ENCODE measurements at places on chromosomes 2 and 18.

- DNase-seq = no peak
Observed at GRCh38 chr2:233817995-233818638, 36.2 kb downstream of the HJURP start.

GRCh38 chr2:23418461-23418911 is 33.5 kb downstream of the KLHL29 start:
- no peak for DNase-seq

- DNase-seq = no peak
Observed at GRCh38 chr2:8086796-8087479, 594.9 kb upstream of the ID2 start.

GRCh38 chr2:134119117-134119712 is 134.7 kb upstream of the MGAT5 start:
- no peak for DNase-seq

DNA sequence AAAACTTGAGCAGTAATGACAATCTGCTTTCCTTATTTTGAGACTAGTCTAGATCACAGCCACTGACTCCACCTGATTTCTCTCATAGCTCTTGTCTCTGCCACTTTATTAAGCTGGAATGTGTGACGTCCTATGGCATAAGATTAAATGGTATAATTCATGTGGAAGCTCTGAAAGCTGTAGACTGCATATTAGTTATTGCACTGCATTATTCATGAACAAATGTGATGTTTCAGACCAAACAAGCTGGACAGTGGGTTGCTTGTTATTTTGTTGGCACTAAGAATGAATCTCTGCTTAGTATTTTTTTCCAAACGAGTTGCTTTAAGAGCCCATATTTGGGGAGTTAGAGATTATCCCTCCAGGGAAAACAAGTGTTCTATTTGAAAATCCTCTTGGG is 1218.5 kb downstream of the SUCLG1 start:
- no peak for DNase-seq

DNA sequence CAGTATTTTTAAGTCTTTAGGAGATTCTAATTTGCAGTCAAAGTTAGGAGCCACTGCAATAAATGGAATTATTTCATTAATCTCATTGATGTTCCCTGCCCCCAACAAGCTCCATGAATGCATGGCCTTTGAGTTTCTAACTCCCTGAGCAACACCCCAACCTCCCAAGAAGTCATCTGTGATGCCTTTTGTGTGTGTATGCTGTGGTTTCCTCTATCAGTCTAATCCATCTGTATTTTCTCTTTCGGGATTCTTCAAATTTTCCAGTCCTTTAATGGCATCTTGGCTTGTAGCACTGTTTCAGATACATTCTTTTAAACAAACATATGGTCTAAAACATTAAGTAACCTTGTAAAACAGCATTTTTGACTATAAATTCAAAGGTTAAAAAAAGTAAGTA is 16.8 kb downstream of the SERPINB10 start:
- no peak for DNase-seq

DNA sequence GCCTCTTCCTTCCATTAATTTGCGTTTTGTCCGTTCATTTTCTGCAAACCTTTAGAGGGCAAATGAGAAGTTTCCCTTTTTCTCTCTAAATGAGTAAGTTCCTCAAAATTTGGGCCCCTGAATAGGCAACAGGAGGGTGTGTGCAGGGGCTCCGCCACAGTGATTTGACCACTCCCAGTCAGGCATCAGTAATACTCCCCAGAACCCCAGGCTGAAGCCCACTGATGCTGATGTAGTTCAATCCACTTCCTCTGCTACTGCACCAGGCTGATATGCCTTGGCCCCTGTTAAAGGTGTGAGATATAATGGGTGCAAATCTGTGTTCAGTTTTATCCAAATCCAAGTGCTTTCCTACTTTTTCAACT is 1150.0 kb downstream of the RPIA start:
- DNase-seq = no peak

- no peak for DNase-seq
Observed at GRCh38 chr2:145617906-145618305, 1098.0 kb upstream of the ZEB2 start.

DNA sequence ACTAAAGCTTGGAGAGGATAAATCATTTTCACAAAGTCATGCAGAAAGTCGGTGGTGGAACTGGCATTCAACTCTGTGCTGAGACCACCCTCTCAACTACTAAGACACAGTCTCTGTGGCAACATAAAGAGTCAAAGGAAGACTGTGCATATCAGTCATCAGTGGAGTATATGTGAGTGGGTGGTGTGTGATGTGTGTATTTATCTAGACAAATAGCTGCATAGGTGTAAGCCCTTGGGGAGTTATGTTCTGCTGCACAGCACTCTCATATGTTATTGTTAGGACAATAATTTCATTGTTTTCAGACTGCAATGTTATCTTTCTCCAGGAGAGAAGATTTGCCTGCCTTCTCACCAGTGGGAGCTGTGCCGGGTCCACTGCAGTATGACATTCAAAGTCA is 186.3 kb upstream of the HNRNPA3 start:
- no peak for DNase-seq

GRCh38 chr2:219726916-219727315 is 99.5 kb downstream of the SLC4A3 start:
- DNase-seq = no peak

DNA sequence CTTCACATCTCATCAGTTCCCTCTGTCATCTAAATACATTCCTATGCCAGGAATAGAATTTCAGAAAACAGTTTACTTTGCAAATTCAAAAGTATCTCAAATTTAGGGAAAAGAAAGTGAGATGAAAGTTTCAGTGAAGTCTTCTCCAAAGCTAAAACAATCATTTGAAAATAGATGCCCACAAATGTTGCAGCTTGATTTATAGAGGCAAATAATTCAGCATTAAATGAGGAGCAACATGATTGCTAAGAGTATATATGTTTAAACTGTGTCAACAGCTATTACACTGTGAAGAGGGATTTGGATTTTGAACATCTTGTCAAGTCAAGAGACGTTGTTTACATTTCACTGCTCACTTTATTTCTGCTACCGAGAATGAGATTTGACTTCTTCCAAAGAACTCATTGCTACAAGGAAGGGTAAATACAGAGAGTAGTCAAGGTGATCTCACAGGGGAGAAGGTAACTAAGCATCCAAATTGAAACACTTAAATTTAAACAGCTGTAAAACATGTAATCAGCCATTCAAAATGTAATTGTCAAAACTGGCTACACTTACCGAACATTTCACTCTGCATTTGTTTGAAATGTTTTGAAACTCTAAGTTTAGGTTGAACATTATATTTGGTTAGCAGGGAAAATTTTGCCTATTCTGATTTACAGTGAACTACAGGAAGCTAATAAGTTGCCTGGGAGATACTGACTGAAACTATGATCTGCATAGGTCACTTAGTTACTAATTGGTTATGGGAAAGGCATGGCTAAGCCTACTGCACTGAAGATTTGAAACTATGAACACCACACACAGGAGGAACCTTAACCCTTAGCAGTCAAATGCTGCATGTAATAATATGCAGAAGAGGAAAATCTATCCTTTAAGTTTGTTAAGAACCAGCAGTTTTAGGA is 33.2 kb upstream of the GALNT3 start:
- DNase-seq = peak; percentile 15

DNA sequence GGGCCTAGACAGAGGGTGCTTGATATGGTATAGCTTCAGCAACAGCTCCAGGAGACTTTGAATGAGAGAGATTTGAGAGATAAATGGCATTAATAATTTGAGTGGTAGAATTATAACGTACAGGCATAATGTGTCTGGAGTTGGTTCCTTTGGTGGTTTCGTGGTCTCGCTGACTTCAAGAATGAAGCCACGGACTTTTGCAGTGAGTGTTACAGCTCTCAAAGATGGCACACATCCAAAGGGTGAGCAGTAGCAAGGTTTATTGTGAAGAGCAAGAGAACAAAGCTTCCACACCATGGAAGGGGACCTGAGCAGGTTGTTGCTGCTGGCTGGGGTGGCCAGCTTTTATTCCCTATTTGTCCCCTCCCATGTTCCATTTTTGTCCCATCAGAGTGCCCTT is 23.1 kb downstream of the PDCD1 start:
- no peak for DNase-seq

GRCh38 chr2:215881582-215881981 is 131.8 kb downstream of the MREG start:
- no peak for DNase-seq

- DNase-seq = no peak
Observed at GRCh38 chr2:143754742-143755141, 625.5 kb downstream of the ARHGAP15 start.

DNA sequence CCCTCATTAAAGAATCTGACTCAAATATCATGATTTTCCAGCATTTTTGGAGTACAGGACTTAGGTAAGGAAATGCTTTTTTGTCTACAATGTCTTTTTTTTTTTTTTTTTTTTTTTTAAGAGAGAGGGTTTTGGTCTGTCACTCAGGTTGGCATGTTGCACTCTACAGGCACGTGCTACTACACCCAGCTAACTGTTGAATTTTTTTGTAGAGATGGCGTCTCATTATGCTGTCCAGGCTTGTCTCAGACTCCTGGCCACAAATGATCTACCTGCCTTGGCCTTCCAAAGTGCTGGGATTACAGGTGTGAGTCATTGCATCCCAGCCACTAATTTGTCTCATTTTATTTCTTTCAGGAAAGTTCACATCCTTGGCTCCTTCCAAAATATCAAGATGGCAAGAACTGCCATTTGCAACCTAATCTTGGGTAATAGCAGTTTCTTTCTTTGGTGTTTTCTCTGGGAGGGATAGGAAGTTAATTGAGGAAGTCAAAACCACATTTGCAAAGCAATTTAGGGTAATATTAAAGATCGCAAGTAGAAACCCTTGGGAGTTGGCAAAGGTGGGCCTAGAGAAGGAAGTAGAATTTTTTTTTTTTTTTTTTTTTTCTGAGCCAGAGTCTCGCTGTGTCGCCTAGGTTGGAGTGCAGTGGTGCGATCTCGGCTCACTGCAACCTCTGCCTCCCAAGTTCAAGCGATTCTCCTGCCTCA is 15.5 kb downstream of the PNO1 start:
- DNase-seq = no peak

DNA sequence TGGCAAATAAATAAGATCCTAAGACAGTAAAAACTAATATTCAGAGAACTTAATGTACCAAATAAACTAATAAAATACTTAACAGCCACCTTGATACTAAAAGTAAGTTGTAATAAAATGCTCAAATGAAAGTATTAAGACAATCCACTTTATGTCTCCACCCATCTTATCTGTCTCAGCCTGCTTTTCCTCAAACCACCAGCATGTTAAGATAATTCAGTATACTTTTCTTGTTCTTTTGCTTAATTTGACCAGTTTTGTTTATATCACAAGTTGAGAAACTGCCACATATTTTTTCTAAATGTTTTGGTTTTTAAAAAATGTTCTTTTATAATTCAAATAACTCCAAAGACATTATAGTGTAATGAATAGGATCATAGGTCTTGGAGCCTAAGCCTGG is 142.0 kb downstream of the MBD5 start:
- DNase-seq = no peak
